Stimulated activated CD8-positive, alpha-beta memory T cell treated with anti-CD3 and anti-CD28 coated beads, Interleukin-12 subunit alpha, Interleukin-12 subunit beta, amount 100 ng/mL, for 4 hours (primary cell): ENCODE measurements at places on chromosomes 2 and 18.

DNA sequence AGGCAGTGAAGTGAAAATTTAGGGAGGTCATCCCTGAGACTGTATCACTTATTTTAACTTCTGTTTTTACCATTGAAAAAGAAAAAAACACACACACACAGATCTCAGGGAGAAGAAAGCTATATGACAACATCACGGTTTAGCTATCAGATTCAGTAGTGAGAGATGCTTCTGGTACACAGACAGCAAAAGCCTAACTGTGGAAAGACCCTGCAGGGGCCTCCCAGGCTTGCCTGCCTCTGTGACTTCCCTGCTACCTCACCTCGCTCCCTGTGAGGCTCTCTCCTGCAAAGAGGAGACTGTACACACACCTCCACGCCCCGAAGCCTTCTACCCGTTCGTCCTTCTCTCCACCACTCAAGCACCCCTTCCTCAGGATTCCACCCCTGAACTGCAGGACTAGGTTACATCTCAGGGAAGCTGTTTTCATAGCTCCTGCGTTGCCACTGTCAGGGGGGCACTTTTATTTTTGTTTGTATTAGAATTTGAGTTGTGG is 86.3 kb downstream of the EPB41L3 start:
- no peak for DNase-seq

DNA sequence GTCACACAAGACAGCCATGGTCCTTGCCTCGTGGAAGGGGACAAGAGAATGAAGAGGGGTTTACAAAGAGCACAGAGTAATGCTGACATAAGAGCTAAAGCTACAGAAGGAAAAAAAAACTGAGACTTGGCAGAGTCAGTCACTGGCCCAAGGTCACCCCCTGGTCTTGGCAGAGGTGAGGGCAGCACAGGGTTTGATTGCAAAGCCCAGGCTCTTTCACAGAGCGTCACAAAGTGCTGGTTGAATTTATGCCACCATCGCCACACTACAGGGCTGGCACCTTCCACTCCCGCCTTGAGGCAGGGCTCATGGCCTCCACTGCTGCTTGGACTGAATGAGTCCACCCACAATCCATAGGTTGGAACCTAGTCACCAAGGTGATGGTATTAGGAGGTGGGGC is 190.2 kb downstream of the INHBB start:
- DNase-seq, result no peak

- no peak for DNase-seq
These were observed 31.7 kb upstream of the ASAP2 start for GRCh38 chr2:9174771-9175437.

GRCh38 chr2:75007819-75008218 is 49.4 kb downstream of the POLE4 start:
- no peak for DNase-seq

- no peak for DNase-seq
These were observed 39.9 kb downstream of the NCK2 start for GRCh38 chr2:105784589-105784988.

- no peak for DNase-seq
These were observed 26.1 kb upstream of the MAL start for GRCh38 chr2:94999431-94999883.

- DNase-seq, result no peak
These were observed 483 bp upstream of the FHL2 start for GRCh38 chr2:105399207-105399861.

GRCh38 chr2:96156011-96156820 is 11.0 kb upstream of the DUSP2 start:
- peak; percentile 30 for DNase-seq

DNA sequence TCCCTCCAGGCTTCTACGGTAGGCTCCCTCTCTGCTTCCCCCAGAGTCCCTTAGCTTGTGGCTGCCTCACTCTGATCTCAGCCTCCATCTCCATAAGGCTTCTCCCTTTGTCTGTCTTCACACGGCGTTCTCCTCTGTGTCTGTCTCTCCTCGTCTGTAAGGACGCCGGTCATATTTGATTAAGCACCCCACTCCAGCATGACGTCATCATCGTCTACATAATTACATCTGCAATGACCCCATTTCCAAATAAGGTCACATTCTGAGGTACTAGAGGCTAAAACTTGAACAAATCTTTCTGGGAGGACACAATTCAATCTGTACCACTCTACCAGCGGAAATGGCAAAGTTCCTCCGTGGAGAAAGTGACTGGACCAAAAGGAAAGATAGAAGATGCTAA is 8.3 kb upstream of the COL6A3 start:
- DNase-seq, result no peak

DNA sequence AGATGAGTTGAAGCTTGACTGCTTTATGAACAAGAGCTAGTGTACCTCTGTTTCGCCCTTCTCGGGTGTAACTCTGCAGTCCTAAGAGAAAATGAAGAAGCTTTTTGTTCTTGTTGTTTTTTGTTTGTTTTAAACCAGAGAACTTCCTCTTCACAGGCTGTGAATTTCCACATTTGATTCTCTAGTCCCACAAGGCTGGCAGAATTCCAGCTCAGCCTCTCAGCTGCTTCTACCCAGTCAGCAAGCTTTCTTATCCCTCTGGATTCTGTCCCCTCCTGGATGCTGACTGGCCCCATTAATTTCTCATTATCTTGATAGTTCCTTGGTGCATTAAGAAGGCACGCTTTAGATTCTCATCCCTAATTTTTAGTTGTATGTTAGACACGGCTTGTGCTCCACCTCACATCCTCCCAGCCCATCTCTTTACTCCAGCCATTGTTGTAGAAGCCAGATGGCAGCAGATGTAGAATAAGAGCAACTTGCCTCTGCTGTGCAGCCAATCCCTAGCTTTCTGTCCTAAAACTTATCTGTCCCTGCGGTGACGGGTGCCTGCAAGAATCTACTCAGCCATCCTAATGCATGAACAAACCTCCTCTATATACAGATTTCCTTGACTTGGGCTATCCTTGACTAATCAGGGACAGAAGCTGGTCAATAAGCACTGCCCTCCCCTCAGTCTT is 12.3 kb upstream of the RESP18 start:
- no peak for DNase-seq

GRCh38 chr2:109458512-109458911 is 155.3 kb downstream of the SEPTIN10 start:
- DNase-seq, result no peak

DNA sequence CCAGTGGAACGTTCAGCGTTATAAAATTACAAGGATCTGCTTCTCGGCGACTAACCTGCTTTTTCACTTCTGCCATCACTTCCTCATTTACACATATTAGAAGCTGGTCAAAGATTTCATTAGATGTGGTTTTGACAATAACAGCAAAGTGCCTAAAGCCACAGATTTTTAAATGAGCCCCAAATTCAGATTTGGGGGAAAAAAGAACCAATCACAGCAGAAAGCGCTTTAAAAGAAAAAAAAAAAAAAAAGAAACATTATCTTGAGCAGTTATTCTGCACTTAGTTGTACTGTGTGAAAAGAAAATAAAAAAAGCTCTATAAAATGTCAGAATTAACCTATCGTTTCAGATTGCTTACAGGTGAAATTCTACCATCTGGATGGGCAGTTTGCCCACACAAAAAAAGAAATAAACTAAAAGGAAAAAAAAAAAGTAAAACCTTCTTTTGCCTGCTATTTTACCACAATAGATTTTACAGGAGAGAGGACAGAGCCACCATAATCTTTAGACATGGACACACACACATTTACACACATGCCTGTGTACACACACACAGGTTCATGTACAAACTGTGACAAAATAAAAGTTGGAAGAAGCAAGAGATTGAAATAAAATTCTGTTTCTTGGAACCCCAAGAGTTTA is 167.2 kb downstream of the TCF4 start:
- no peak for DNase-seq

GRCh38 chr2:207865210-207865609 is 95.5 kb upstream of the FZD5 start:
- no peak for DNase-seq

GRCh38 chr2:172239944-172240590 is 137.4 kb upstream of the DLX2 start:
- DNase-seq, result no peak

- no peak for DNase-seq
These were observed 16.8 kb upstream of the BCL11A start for GRCh38 chr2:60570251-60570650.

DNA sequence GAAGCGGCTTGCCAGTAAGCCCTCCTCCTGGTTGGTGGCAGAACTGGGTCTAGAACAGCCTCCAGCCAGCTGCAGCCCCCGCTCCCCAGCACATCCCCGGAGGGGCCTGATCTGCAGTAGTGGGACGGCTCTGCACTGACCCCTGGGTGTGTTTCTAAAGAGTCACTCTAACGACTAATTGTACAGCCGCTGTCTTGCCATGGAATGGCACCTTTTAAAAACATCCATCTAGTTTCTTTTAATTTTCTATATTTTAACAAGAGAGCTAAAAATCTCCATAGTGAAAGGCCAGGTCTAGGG is 82.0 kb downstream of the MTCL1 start:
- DNase-seq, result no peak
